ENCODE measurements at places on chromosomes 7 and 10.
A peak's percentile ranks its signal among the peaks of the same experiment; 100 is the strongest.

- DNase-seq = no peak
Observed at GRCh38 chr7:98278936-98279335, 2.5 kb upstream of the BRI3 start.

DNA sequence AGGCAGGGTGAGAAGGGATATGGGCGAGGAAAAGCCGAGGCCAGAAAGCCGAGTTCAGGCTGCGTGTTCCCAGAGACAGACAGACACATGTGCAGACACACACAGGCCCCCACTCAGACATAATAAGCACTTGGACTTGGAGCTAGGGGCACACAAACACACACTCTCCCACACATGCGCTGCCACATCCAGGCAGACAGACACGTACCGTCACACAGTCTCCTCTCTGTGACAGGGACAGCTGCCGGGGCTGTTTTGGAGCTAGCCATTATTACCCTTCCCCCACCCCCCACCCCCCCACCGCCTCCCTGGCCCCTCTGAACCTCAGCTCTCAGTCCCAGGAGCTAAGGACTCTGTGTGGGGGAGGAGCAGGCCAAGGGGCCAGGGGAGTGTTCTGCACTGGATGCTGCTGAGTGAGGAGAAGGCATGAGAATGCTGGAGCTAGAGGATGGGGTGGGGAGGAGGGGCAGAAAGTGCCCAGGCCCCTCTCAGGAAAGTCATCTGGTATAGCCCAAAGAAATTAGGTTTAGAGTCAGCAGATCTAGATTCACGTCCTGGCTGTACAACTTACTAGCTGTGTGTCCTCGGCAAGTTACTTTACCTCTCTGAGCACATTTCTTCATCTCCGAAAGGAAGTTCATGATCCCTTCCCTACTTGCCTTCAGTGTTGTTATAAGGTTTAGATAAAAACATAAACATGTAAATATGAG is 6.3 kb downstream of the PITX3 start:
- no peak for DNase-seq

DNA sequence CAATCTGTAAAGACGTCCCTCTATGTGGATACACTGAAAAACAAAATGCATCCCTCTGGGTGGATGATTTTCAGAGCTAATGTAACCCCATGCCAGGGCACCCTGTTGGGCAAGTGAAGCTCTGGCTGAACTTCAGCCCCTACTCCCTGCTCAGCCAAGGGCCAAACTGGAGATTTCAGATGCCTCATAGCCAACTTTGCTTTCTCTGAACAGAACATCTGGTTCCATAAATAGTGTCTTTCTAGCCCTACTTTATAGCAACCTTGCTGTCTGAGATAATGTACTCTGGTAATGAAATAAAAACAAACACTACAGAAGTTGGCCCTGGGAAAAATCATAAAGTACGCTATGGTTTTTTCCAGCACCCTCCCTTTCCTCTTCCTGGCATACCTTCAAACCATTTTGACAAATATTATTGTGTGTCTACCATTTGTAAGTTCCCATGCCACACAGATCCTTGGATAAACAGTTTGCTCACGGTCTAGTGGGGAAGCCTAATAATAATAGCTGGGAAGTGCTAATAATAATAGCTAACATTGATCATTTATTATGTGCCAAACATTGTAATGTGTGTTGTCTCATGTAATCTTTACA is 3.4 kb downstream of the ENTPD1 start:
- no peak for DNase-seq

DNA sequence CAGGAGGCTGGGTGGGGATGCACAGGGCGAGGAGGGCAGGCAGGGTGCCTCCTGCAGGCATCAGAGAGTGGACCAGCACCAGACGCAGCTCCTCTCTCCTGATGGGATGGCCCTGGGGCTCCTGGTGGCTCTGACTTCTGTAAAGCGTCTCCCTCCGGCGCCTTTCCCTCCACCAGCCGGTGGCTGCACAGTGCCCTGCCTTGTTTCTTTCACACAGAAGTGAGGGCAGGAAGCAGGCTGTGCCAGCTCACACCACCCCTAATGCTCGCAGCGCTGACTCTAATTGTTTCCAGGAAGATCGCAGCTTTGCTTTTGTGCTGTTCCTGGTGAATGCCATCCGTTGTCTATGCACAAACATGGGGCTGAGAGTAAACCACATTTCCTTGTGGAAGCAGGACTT is 152.3 kb upstream of the LANCL2 start:
- no peak for DNase-seq

GRCh38 chr7:4706384-4707216 is 24.5 kb downstream of the FOXK1 start:
- DNase-seq = no peak

DNA sequence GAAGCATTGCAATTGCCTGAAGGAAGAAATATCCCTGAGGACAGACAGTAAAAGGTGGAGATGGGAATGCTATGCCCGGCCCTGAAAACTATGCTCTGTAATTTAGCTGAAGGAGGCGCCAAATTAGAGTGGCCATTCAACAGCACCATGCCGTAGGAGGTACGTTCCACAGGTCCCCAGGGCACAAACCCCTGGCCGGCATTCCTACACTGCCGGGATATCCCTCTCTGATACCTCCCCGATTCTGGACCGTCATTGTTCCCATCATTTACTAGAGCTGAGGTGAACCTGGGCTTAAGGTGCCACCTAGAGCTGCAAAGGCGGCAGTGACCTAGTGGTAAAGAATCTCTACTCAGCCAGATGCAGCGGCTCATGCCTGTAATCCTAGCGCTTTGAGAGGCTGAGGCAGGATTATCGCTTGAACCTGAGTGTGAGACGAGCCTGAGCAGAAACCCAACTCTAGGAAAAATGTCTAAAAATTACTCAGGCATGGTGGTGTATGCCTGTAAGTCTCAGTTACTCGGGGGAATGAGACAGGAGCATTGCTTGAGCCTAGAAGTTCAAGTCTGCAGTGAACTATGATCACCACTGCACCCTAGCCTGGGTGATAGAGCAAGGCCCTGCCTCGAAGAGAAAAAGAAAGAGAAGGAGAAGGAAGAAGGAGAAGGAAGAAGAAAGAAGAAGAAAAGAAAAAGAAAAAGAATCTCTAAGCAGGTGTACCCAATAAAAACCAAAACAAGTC is 53.0 kb upstream of the TNKS2 start:
- DNase-seq = peak; percentile 36

GRCh38 chr7:54969208-54969967 is 49.4 kb upstream of the EGFR start:
- no peak for DNase-seq

GRCh38 chr7:84009051-84009450 is 185.5 kb downstream of the SEMA3A start:
- no peak for DNase-seq

DNA sequence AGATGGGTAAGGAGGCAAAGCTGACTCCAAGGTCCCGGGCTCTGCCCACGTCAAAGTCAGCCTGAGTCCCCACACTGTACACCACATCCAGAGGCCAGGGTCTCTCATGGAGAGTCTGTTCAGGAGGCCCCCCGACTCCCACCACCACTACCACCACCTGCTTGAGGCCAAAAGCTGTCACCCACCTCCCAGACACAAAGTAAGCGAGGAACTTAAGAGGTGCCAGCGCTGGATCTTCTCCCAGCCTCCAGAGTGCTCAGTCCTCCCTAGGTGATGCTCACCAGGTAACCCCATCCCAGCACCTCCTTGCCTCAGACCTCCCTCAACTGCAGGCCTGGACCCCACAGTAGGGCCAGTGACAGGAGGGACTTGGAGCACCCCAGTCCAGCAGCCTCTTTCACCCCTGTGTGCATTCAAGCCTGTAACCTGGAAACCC is 520 bp downstream of the NPC1L1 start:
- DNase-seq = no peak

DNA sequence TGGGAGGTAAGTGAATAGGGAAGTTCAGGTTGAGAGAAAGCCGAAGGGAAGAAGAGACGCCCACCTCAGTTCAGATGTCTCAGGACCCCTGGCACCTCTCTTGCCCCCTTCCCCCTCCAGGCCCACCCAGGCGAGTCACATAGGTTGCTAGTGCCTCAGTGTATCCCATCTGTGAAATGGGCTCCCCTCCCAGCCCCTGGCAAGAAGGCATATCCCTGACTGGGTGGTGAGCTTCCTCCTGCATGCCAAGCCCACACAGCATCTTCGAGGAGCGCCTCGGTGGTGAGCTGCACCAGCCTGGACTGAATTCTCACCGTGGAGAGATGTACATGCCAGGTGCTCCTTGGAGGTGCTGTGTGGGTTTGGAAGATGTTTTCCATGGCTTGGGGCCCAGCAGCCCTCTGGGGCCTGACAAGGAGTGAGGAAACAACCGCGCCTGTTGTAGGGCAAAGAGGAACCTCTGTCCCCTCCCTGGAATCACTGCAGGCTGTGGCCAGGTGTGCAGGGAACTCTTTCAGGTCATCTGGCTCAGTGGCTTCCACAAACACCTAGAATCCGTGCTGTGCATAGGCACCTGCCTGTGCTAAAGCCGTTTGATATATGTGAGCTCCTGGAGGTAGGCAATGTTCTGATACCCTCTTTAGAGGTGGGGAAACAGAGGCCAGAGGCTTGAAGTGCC is 45.1 kb downstream of the UNC5B start:
- no peak for DNase-seq

GRCh38 chr10:113709221-113709838 is 29.6 kb downstream of the CASP7 start:
- DNase-seq = no peak

- DNase-seq = no peak
Observed at GRCh38 chr10:78634389-78634815, 434.4 kb upstream of the ZMIZ1 start.

- DNase-seq = no peak
Observed at GRCh38 chr10:113300617-113301016, 252.2 kb upstream of the HABP2 start.

GRCh38 chr10:123911866-123912265 is 20.3 kb upstream of the CPXM2 start:
- DNase-seq = no peak

DNA sequence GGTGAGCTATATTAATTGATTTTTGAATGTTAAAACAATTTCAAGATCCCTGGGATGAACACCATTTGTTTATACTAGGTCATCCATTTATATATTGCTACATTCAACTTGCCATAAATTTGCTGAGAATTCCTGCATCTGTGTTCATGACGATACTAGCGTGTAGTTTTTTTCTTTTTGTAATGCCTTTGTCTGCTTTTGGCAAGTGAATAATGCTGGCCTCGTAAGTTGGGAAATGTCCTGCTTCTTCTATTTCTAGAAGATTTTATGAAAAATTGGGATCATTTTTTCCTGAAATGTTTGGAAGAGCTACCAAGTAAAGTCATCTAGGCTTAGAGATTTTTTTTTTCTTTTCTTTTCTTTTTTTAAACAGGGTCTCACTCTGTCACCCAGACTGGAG is 12.9 kb upstream of the MEST start:
- DNase-seq = no peak

GRCh38 chr10:1610986-1611770 is 126.1 kb downstream of the ADARB2 start:
- no peak for DNase-seq

DNA sequence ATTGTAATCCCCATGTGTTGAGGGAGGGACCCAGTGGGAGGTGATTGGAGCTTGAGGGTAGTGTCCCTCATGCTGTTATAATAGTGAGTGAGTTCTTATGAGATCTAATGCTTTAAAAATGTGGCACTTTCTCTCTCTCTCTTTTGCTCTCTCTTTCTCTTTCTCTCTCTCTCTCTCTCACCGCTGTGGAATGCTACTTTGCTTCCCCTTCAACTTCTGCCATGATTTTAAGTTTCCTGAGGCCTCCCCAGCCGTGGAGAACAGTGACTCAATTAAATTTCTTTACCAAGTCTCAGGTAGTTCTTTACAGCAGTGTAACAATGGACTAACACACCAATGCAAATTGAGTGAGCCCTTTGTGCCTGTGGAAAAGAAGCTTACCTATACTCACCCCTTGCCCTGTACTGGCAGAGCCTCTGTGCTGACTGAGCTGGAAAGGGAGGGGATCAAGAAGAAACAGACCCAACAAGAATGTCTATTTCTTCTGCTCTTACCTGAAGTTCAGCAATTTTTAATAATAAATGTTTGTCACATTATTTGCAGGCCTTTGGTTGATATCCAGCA is 642.5 kb upstream of the KCND2 start:
- DNase-seq = no peak

GRCh38 chr10:126674741-126675515 is 4.4 kb upstream of the C10orf90 start:
- no peak for DNase-seq

DNA sequence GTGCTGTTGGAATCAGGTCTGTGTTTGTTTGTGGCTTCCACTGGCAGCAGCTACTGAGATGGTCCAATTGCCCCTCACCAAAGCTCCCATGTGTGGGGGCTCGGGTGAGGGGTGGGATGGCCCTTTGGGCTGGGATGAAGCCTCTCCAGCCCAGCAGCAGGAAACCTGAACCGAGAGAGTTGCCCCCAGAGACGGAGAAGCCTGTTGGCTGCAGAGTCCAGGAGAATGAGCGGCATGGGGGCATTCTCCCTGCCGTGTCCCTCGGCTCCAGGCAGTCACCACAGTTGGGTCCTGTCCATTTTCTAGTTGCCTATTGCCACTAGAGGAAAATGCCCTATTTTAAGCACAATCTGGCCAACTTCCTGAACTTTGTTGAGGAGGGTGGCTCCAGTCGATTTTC is 222.2 kb upstream of the PPP2R2D start:
- no peak for DNase-seq
